ENCODE measurements at places on chromosomes 3 and 15.

DNA sequence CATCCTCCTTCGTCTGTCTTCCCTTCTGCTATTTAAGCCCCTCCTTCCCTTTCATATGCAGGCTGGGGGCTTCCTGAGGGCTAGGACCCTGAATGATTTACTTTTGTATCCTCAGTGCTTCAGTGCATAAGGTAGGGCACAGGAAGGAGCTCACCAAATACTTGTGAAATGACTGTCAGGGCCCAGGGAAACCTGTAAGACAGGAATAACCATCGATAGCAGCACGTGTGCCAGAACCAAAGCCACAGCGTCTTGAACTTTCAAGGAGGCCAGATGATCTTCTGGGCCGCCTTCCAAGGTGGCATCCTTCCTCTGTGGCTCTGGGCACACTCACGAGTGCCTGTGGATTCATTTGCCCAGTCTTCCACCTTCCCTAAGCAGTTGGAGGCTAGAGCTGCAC lies 3.9 kb downstream of the TMED3 start:
- no peak for DNase-seq

- no peak for DNase-seq
Observed at GRCh38 chr3:15997274-15997943, 177.1 kb upstream of the GALNT15 start.

GRCh38 chr3:156646958-156647357 lies 27.4 kb upstream of the TIPARP start:
- no peak for DNase-seq

- DNase-seq: no peak
Observed at GRCh38 chr3:101478980-101479379, 34.0 kb downstream of the SENP7 start.

GRCh38 chr3:73773233-73773632 lies 148.5 kb upstream of the PDZRN3 start:
- no peak for DNase-seq

DNA sequence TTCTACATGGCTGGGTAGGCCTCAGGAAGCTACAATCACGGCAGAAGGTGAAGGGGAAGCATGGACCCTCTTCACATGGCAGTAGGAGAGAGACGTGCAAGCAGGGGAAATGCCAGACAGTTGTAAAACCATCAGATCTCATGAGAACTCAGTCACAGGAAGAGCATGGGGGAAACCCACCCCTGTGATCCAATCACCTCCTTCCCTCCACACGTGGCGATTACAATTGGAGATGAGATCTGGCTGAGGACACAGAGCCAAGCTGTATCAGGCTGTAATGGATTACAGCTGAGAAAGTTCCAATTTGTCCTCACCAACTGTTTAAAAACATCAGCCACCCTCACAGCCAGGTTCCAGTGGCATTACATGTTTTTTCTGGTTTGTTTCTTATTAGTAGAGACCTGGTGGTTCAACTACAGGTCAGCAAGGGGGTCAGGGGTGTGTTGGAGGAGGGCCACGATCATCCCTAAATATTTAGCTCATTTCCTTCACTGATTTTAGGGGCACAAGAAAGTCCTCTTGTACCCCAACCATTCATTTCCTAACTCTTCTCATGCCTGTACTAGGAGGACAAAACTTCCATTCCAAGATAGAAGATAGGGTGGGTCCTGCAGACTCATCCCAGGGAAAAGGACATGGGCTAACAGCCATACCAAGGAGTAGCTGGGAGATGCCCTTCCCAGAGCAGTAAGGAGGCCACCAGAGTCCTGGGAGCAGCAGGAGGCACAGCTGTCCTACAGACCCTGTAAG lies 54.4 kb downstream of the ANXA2 start:
- DNase-seq: no peak

- no peak for DNase-seq
Observed at GRCh38 chr3:53337167-53337940, 10.0 kb downstream of the DCP1A start.

- DNase-seq: no peak
Observed at GRCh38 chr15:60399246-60399915, 1.6 kb upstream of the ANXA2 start.

DNA sequence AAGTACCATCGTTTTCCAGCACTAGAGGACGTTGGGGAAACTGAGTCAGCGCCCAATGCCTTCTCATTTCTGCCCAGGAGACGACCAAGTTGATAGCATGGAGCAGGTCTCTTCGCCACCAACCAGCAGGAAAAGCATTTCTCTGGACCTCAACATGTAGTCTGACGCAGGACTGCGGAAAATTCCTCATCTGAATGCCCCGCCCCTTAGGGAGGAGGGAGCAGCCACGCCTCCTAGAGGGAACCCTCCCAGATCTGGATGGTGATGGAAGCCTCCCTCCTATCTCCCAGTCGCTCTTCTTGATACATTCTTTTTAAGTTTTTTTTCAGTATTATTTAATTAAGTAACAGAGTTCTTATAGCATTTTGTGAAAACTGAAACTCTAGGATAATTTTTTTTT lies 17.4 kb upstream of the MINDY4B start:
- DNase-seq: no peak

DNA sequence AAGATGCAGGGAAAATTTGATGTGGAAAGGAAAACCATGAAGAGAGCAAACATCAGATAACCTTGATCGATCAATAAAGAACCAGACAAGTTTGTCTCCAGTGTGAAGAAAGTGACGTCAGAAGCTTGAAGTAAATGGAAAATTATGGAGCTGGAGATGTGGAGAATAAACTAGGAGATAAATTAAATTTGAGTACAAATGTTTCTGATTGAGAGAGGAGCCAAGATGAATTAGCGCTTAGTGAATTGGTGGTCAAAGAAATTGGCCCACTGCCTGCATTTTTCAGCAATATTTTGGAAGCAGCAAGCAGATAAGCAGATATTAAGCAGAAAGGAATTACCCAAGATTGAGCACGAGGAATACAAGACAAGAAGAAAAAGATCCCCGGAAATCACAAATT lies 567.3 kb upstream of the ZNF385D start:
- DNase-seq: no peak

- DNase-seq: no peak
Observed at GRCh38 chr3:105553851-105554250, 187.1 kb downstream of the ALCAM start.

DNA sequence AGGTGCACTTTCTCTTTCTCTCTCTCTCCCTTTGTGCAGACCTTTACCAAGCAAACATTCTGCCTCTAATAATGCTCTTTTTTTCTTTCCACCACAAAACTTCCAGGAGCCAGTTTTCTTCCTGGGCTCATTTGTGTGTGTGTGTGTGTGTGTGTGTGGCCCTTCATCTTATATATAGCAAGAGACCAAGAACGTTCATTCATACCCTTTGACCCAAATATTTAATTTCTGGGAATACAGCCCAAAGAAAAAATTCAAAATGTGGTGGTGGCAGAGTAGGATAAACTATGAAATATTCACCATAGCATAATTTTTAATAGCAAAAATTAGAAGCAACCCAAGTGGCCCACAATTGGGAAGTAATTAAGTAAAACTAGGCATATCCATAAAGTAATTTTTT lies 398.9 kb downstream of the IGSF11 start:
- no peak for DNase-seq

- DNase-seq: no peak
Observed at GRCh38 chr3:114542359-114542758, 248.5 kb downstream of the TIGIT start.

GRCh38 chr3:94115482-94115881 lies 52.6 kb downstream of the NSUN3 start:
- DNase-seq: no peak

DNA sequence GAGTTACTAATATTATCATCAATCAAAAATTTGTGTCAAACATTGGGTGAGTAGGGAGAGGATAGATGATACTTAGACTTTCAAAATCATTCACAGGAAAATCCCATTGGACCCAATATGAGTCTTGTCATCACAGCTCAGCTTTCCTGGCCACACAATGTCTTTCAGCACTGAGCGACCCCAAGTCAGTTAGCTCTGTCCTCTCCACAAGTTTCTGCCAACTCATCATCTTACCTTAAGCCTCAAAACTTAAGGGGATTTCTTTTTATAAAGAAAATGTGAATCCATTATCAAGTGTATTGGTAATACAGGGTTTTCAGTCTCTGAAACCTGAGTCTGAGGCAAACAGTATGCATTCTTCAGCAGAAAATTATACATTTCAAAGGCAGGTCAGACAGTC lies 55.8 kb downstream of the SUMF1 start:
- DNase-seq: no peak

DNA sequence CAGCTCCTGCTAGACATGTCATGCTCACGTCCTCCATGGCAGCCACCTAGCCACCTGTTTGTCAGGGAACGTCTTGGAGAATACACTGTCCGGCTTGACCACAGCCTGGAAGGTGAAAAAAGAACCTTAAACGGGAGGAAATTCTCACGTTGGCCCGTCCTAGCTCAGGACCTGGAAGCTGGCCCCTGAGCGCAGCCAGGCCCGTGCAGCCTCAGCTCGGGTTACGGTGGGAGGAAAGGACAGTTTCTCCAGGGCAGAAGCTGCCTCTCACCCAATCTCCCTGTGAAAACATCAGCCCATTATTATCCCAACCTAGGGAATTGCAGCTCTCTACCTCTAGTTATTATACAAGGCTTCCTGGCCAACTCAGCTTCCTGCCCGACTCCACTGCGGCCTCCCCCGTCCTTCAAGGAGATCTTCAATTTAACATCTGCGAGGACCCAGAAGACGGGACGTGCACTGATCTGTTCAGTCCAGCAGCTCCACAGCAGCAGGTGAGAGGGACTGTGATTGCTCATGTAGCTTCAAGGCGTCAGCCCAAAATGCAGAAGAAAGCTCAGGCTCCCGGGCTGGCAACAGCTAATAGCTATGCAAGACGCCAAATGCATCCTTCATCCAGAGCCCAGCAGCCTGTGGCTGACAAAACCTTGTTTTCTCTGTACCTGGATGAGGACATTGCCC lies 84.7 kb downstream of the ADAMTS17 start:
- DNase-seq: no peak

GRCh38 chr3:50575372-50575771 lies 6.0 kb downstream of the HEMK1 start:
- no peak for DNase-seq

DNA sequence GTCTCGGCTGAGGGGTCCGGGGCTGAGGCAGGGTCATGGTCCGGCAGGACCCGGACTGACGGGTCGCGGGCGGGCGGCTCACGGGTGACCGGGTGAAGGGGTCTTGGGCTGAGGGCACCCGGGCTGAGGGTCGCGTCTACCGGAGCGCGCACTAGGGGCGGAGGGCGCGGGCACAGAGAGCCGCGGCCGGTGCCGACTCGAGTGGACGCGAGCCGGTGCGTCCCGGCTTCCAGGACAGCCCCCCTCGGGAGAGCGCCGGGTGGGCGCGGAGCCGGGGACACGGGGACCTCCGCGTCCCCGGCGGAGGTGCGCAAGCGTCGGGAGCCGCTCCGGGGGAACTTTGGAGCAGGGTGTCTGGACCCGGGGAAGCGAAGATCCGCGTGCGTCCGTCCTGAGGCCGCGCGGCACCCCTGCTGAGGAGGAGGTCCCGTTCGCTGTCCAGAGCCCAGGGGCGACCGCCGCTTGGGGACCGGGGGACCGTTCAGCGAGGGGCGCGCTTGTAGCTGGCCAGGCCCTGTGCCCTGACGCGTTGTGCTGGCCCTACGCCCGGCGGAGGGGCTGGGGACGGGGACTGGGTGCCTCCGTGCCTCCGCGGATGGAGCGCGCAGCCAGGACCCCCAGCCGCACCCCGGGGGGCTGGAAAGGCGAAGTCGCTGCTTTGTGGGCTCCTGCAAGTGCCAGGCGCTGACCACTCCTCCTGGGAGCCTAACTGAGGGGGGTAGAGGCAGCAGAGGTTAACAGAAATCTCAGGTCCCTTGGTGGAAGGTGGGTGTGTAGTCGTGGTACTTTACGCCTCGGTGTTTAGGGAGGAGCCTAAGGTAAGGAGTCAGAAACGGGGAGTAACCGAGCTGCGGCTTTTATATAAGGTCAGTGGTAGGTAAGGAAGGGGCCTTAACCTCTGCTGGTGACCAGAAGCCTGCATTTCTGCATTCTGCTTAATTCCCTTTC lies at the start of gene PPARG:
Gene PPARG (plus strand): TSS at position 889 of the 948 bp plus-strand sequence. CDS start 90,642 bp downstream, outside the sequence.
- no peak for DNase-seq

- no peak for DNase-seq
Observed at GRCh38 chr3:69716119-69716518, 23.1 kb upstream of the MITF start.

GRCh38 chr15:31163769-31164572 lies 62.4 kb upstream of the TRPM1 start:
- DNase-seq: no peak

- no peak for DNase-seq
Observed at GRCh38 chr3:48715174-48715800, 1.7 kb downstream of the IP6K2 start.

GRCh38 chr15:60093273-60094067 lies 89.4 kb downstream of the FOXB1 start:
- no peak for DNase-seq

GRCh38 chr3:72067721-72068120 lies 282.8 kb upstream of the PROK2 start:
- no peak for DNase-seq

GRCh38 chr3:107942244-107942643 lies 148.6 kb downstream of the CD47 start:
- no peak for DNase-seq

- no peak for DNase-seq
Observed at GRCh38 chr3:141114179-141114745, 63.1 kb downstream of the SPSB4 start.

DNA sequence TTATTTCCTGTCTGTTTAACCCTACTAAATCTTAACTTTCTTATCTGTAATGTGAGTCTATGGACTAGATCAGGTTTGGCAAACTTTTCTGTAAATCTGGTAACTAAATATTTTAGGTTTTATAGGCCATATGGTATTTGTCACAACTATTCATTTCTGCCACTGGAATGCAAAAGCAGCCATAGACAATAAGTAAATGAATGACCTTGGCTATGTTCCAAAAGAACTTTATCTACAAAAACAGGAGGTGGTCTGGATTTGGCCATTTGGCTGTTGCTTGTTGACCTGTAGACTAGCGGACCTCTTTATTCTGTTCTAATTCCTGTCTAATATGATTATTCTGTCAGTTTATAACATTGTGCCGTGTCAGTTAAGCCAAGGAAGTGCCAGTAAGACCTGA lies 314.2 kb downstream of the LPP start:
- DNase-seq: no peak

- DNase-seq: no peak
Observed at GRCh38 chr15:31814082-31814481, 216.2 kb upstream of the CHRNA7 start.

GRCh38 chr3:30524357-30525040 lies 81.9 kb upstream of the TGFBR2 start:
- DNase-seq: no peak

GRCh38 chr3:18841422-18842343 lies 306.6 kb upstream of the KCNH8 start:
- no peak for DNase-seq

GRCh38 chr3:38397320-38397719 lies 50.7 kb downstream of the XYLB start:
- DNase-seq: no peak

- DNase-seq: no peak
Observed at GRCh38 chr15:61403884-61404283, 174.8 kb upstream of the RORA start.

All from chondrocyte (in vitro differentiated cells).